ENCODE measurements at places on chromosomes 1 and 21. TPM values are rescaled to one million over a fixed set of nuclear protein-coding genes. Genes with fewer than 3 reads are reported as not detected.

MATN1 gene
- total RNA-seq: 0.12 TPM

TMCO1 gene
- 63.7 TPM for total RNA-seq

ITLN1 gene
- not detected for total RNA-seq

TMPRSS15 gene
- not detected for total RNA-seq

CLDN17 gene
- total RNA-seq: not detected

SYTL1 gene
- 158 TPM for total RNA-seq

FAM3B gene
- total RNA-seq: not detected

BMP8B gene
- 0.89 TPM for total RNA-seq

KCNJ10 gene
- not detected for total RNA-seq

AK2 gene
- 94.5 TPM for total RNA-seq

- no peaks in the 10 kb centered on the region for H3K27me3 ChIP-seq
- H3K4me1 ChIP-seq: peaks cover 11% of the 10 kb centered on the region
- no peak overlapping the region for H3K4me3 ChIP-seq
- H3K27ac ChIP-seq: no peak overlapping the region
- no peaks in the 10 kb centered on the region for H3K36me3 ChIP-seq
- no peak for DNase-seq
These were observed 24.0 kb downstream of the TEX35 start for GRCh38 chr1:178536844-178537371.

DNA sequence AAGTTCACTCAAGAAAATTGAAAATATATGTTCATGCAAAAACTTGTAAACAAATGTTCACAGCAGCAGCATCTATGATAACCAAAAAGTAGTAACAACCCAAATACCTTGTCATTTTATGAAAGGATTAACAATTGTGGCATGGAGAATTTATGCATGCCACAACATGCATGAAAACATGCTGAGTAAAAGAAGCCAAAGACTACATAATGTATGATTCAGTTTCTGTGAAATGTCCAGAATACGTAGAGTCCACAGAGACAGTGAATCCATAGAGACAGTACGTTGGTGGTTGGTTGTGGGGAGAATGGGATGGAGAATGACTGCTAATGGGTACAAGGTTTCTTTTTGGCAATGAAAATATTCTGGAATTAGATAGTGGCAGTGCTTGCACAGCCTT, 148.7 kb downstream of the MAST2 start:
- no peaks in the 10 kb centered on the region for H3K36me3 ChIP-seq
- no peak overlapping the region for H3K4me3 ChIP-seq
- no peak for DNase-seq
- H3K27ac ChIP-seq: no peak overlapping the region
- H3K4me1 ChIP-seq: no peaks in the 10 kb centered on the region
- H3K27me3 ChIP-seq: no peaks in the 10 kb centered on the region

DNA sequence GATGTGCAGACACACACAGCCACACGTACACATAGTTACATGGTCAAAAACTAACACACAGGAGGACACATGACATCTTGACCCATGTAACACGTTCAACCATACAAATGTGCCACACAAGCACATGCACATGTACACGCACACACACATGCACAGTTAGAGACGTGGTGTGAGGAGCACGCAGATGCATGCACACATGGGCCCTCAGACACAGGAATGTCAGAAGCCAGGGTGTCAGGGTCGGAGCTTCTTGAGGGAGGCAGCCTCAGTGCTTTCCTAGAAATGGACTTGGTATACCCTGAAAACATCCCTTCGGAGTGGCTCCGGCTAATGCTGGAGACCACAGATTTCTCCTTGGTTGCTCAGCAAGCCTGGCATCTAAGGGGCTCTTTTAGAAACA, 114.3 kb downstream of the DMRTB1 start:
- H3K27me3 ChIP-seq: no peaks in the 10 kb centered on the region
- H3K4me1 ChIP-seq: no peaks in the 10 kb centered on the region
- H3K27ac ChIP-seq: no peak overlapping the region
- H3K4me3 ChIP-seq: no peak overlapping the region
- no peaks in the 10 kb centered on the region for H3K36me3 ChIP-seq
- DNase-seq: no peak

DNA sequence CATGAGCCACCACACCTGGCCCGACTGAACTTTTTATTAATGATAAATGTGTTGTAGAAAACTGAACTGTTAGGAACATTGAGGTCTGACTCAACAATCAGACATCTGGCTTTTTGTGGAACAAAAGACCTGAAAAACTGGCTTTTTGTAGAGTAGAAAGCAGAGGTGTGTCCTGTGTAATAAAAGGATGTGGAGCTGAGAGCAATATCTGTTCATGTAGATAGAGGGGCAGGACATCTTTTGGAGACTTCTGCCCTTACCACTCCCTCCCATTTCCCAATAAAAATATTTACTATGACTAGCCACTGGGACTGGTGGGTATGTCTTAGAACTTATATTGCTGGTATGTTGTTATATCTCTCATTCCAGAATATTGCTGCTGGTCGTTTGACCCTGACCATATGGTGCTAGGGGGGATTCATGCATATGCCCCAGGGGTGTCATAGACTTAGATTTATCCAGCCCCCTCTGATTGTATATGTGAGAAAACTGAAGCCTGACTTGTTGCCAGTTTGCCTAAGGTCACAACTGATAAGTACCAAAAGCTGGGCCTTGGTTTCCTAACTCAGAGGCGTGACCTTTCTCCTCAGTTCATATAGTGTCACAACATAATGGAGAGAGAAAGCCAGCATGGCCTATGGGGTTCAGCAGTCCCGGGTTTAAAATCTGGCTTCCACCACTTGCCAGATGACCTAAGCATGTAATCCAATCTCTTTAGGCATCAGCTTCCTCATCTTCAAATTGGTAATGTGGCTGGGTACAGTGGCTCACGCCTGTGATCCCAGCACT, 33.5 kb upstream of the PIGV start:
- H3K4me1 ChIP-seq: peaks cover 57% of the 10 kb centered on the region
- H3K4me3 ChIP-seq: no peak overlapping the region
- H3K27me3 ChIP-seq: no peaks in the 10 kb centered on the region
- no peak for DNase-seq
- peaks cover 47% of the 10 kb centered on the region for H3K36me3 ChIP-seq

DNA sequence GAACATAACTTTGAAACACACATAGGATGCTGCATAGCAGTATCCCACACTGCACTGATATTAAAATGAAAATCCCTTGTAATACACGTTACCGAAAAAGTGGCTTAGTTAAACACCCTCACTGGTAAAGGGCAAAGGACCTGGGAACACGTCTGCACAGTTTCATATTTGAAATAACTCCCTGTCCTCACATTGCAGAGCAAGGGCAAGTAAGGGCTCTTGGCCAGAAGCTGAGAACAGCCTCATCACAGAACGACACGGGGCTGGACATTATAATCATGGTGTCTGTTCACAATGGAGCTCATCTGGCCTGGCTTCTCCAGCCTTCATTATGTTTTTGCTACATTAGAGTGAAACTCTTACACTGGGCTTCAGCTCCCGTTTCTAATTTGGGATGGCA, 207.0 kb downstream of the PCP4 start:
- DNase-seq: no peak
- H3K4me3 ChIP-seq: no peak overlapping the region

DNA sequence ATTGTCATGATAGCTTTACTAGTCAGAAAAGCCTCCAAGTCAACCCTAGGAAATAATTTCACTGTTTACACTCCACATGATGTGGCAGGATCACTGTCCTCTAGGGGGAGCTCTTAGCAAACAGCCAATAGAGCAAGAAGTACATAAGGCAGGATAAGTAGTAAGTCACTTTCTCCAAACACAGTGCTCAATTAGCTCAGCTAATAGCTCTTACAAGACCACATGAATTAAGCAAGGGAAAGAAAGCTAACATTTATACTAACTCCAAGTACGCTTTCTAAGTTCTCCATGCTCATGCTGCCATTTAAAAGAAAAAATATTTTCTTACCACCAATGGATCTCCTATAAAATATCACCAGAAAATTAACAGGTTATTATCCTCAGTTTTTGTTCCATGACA, 66.9 kb upstream of the LRIF1 start:
- DNase-seq: peak; percentile 60
- no peaks in the 10 kb centered on the region for H3K36me3 ChIP-seq
- H3K27ac ChIP-seq: no peak overlapping the region
- H3K27me3 ChIP-seq: no peaks in the 10 kb centered on the region
- no peak overlapping the region for H3K4me3 ChIP-seq

DNA sequence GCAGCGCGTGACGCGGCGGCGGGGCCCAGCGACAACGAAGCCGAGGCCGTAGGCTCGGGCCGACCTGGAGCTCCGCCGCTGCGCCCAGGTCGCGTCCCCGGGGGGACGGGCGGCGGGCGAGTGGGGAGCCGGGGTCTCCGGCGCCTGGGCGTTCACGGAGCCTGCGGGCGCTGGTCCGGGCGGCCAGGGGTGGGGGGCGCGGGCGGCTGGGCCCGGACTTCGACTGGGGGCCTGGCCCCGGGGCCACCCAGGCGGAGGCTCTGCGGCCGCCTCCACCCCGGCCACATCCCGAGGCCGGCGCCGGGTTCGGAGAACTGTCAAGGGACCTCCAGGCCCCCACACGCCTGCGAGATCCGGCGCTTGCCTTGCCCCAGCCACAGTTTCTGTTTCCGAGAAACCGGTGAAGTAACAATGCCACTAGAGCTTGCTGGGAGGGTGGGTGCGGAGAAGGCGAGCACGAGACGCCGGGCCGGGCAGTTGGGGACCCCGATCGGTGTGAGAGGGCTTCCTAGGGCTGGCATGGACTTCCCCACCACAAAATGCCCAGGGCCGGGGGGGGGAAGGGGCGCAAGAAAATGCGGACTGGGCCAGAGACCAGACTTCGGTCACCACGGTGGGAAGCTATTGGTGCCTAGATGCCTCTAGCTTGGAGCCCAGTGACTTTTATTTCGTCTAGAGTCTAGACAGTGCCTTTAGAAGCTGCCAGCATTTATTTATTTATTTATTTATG, 501 bp downstream of the FBXO6 start:
- peak overlapping the region; percentile 42 for H3K4me3 ChIP-seq
- DNase-seq: peak; percentile 45
- peak overlapping the region; percentile 61 for H3K27ac ChIP-seq
- H3K36me3 ChIP-seq: no peaks in the 10 kb centered on the region

GRCh38 chr1:32179193-32179442, 357 bp upstream of the TXLNA start:
- H3K27ac ChIP-seq: peak overlapping the region; percentile 83
- H3K4me3 ChIP-seq: peak overlapping the region; percentile 72
- H3K36me3 ChIP-seq: peaks cover 4% of the 10 kb centered on the region
- no peaks in the 10 kb centered on the region for H3K27me3 ChIP-seq

GRCh38 chr1:1842360-1843146, 48.3 kb downstream of the GNB1 start:
- H3K27me3 ChIP-seq: no peaks in the 10 kb centered on the region
- no peak overlapping the region for H3K4me3 ChIP-seq
- H3K36me3 ChIP-seq: no peaks in the 10 kb centered on the region
- no peak for DNase-seq

GRCh38 chr1:166270476-166271150, 103.8 kb upstream of the FAM78B start:
- no peak for DNase-seq
- H3K27me3 ChIP-seq: no peaks in the 10 kb centered on the region
- no peak overlapping the region for H3K4me3 ChIP-seq
- no peak overlapping the region for H3K27ac ChIP-seq

DNA sequence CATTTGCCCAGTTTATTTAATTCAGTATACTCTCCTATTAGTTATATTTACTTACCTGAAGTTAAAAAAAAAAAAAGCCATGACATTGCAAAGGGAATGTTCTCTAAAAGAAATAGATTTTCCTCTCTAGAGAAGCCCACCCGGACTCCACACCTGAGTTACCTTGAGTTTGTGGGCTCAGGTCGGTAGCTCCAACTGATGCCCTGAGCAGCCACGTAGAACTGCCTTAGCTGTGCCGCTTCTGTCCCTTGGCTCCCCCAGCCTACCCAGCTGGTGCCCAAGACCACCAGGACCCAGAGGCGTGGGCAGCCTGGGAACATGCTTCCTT, 250 bp downstream of the F5 start:
- H3K36me3 ChIP-seq: no peaks in the 10 kb centered on the region
- no peak for DNase-seq
- H3K27ac ChIP-seq: peak overlapping the region; percentile 36
- no peaks in the 10 kb centered on the region for H3K27me3 ChIP-seq
- H3K4me1 ChIP-seq: peaks cover 52% of the 10 kb centered on the region

DNA sequence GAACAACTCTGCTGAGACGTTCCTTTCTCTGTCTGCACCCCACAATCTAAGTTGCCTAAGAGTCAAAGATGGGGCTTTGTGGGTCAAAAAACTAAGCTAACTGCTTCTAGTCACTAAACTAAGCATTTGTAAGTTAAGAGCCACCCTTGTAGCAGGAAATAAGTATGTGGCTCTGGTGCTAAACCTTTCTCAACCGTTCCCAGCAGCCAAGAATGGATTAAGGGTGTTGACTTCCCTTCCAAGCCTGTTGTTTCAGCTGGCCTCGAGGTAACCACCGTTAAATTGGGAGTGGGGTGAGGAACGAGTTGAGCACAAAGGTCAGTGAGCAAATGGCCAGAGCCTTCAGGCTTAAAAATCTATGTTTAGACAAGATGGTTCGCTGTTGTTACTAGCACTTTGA, 169.1 kb downstream of the TRIM33 start:
- DNase-seq: no peak
- H3K27ac ChIP-seq: peak overlapping the region; percentile 4

DNA sequence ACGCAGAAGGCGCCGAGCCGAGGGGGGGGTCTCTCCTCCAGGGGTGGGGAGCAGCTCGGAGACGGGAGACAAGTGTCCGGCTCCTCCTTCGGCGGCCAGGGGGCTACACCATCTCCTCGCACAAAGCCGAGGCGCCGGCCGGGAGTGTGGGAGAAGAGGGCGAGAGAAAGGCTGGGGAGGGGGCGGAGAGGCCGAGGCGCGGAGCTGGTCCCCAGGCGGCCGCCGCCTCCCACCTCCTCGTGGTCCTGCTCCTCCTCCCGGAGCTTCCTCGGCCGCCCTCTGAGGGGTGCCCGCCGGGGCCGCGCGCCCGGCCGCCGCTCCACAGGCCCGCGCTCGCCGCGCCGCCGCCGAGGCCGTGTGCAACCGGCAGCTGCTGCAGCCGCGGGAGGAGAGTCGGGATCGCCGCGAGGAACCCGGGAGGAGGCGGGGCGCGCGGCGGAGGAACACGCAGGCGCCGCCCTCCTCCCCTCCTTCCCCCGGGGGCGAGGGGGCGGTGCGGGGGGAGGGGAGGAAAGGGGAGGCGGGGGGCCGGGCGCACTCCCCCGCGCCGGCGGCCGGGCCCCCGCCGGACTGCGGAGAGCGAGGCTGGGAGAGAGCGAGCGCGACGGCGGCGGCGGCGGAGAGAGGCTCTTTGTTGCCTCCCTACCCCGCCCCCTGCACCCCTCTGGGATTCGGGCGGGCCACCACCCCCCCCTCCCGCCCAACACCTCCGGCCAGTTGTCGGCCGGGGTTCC, at the start of gene ENAH:
Gene ENAH, minus strand, starts transcription at position 395 of the 734 bp plus-strand sequence. CDS start 433 bp downstream, outside the sequence.
- no peak within 1 kb of the TSS for H3K27ac ChIP-seq
- DNase-seq: no peak
- H3K4me3 ChIP-seq: no peak within 1 kb of the TSS

DNA sequence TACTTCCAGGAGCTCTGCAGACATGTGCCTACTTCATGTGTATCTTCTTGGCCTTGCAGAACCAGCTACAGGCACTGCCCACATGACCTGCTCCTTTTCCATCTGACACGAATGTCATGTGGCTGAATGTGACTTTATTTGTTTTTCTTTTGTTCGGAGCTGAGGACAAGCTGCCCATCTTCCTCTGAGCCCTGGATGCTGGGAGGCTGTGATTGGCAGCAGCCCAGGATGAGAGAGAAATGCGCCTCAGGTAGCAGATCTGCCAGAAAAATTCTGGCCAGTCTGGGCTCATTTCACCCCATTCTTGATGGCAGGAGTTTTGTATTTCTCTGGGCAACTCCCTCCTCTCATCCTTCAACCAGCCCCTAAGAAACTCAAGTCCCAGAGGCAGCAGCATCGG, 372.0 kb downstream of the RPS6KC1 start:
- no peak overlapping the region for H3K27ac ChIP-seq
- H3K27me3 ChIP-seq: no peaks in the 10 kb centered on the region
- H3K36me3 ChIP-seq: no peaks in the 10 kb centered on the region
- DNase-seq: no peak
- no peak overlapping the region for H3K4me3 ChIP-seq
